ENCODE measurements at places on chromosomes 5 and 9.

GRCh38 chr9:124752967-124753366 lies 18.1 kb downstream of the NR6A1 start:
- DNase-seq: no peak

DNA sequence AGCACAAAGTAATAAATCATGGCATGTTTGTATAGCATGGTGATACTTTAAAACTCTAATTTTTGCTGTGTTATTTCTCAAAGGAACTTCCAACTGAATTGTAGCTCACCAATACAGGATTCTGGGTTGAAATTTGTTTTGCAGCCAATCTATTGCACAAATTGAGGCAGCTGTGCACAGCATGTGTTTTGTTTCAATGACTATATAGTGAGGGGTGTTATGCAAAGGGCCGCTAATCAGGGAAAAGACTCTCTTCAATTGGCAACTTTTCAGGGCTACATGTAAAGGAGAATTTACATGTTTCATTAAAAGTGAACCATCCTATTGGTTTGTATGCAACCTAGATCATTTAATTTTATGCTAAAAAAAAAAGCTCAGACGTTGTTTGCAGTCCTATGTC lies 44.6 kb downstream of the PLPPR1 start:
- DNase-seq: no peak

DNA sequence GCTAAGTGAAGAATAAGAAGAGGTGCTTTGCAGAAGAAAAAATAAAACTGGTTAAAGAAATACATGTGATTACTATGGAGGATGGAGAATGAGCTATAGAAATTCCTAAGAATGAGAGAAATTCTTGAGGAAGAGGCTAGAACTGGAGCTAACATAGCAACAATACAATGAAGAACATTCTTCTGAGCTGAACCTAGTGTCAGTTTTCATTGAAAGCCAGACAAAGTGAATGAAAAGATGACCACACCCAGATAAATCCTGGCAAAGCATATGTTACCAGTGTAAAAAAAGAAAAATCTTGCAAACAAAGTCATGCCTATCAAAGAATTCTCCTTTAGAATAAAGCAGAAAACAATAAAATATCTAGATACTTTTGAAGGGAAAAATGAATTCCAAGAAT lies 39.6 kb downstream of the SGCD start:
- no peak for DNase-seq

DNA sequence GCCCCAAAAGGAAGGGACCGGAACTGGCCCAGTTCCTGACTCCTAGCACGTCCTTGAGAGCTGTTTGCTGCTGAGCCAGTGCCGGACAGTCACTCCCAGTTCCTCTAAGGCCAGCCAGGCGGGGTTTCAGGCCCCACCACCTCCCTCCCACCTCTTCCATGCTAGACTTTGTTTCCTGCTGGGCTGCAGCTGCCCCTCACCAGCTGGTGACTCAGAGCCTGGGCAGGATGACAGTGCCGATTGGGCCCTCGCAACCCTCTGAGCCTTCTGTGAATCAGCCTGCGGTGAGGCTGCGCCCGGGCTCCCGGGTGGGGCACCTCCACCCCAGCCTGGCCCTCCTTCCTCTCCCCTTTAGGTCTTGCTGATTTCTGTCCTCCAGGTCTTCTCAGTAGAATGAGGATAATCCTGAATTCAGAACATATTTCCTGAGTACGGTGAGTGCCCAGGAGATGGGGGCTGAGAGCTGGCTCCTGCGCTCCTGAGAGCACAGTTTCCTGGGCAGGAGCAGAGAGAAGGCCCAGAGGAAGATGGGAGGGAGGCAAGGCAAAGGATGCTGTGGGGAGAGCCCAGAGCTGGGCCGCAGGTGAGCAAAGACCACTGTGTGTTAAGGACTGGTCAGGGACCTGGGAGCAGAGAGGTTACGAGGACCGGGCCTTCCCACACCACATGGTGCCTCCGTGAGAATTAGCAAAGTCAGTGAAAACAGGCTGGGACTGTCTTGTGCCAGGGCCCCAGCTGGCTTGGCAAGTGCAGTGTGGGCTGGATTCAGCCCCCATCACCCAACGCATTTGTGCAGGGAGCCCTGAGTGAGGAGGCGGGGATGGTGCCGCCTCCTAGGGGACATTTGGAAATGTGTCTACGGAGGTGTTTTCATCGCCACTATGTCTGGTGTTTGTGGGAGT lies 32.9 kb upstream of the STXBP1 start:
- DNase-seq: peak; percentile 82

GRCh38 chr5:57221049-57221568 lies 47.2 kb downstream of the GPBP1 start:
- no peak for DNase-seq

- no peak for DNase-seq
These were observed 58.1 kb downstream of the NNT start for GRCh38 chr5:43661102-43661501.

- no peak for DNase-seq
These were observed 218.8 kb downstream of the TMEM167A start for GRCh38 chr5:82858151-82859025.

DNA sequence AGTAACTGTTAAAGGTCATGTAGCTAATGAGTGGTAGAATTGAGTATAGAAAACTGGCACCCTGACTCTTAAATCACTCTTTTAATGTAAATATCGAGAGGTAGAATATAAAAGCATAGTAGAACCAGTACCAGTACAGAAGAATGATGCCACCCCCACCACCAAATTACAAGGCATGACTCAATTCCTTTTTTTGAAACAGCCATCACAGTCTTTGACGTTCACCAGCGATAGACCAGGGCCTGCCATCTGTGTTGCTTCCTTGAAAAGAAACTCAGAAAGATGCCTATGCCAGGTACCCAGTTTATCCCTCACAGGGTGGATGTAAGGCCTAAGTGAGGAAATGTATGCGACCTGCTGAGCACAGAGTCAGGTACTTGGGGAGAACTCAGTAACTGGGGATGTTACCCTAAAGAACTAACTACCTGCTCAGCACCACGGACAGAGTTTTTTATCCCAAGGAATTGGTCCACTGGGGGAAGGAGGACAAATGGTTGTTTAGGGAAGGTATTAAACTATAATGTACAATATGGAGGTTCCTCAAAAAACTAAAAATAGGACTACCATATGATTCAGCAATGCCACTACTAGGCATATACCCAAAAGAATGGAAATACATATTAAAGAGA lies 116.5 kb downstream of the BRINP1 start:
- DNase-seq: no peak

- DNase-seq: no peak
These were observed 5.5 kb downstream of the SLC25A2 start for GRCh38 chr5:141298376-141298775.

DNA sequence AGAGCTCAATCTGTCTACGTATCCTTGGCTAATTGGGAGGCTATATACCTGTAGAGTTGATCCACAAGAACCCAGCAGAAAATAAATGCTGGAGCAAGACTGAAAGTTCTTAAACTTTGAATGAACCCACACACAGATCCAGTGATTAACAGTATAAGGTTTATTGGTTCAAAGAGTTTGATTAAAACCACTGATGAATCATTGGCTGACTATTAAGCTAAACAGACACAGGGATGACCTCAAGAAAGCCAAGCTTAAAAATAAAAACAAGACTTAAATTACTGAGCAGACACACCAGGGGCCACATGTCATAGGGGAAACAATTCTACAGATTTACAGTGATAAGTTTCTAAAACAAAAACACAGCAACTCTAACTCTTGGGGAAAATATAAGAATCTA lies 163.6 kb downstream of the SPATA31D1 start:
- no peak for DNase-seq

DNA sequence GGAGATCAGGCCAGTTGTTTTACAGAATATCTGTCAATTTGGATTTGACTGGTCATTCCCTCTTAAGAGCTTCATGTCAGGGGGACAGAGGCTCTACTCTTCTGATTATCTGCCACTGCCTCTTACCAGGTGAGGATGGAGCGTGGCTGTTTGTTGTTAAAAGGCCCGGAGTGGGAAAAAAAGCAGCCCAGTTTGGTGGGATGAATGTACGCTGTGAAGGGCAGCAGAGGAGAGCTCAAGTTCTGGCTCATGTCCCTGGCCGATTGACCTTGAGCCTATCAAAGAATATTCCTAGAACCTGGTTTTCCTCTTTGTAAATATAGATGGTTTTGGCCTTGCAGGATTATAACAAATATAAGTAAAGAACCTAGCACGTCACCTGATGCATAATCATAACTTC lies 16.3 kb upstream of the SHB start:
- no peak for DNase-seq

DNA sequence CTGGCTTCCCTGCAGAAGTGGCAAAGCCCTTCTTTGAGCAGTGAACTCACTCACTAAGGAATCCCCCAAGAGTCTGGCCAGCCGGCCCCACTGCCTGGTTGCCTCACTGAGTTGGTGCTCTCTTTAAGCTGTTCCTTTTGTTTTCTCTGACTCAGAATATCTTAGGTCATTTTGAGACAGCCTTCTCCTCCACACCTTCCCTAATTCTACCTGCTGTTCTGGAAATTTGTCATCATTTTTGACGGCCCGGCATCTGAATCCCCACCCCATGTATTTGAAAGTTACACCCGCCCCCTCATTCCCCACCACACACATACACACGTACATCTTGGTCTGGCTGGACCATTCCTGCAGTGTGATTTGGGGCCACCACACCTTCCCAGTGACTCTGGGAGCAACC lies 41.8 kb downstream of the FGF1 start:
- no peak for DNase-seq

- DNase-seq: no peak
These were observed 855 bp upstream of the ARHGAP26 start for GRCh38 chr5:142769251-142769792.

- no peak for DNase-seq
These were observed 238.2 kb upstream of the KCNN2 start for GRCh38 chr5:114123654-114124053.
